A549 treated with CORT108297 at 1 μM for 4 hours (cell line): ENCODE measurements at places on chromosomes 16 and 17. TPM values are rescaled to one million over a fixed set of nuclear protein-coding genes. Genes with fewer than 3 reads are reported as not detected.

The CACNA1H gene
- 8.9 to 14.7 TPM (median 13.9 TPM) in 5 replicates for total RNA-seq

The TVP23A gene
- total RNA-seq, result 0.05 to 0.15 TPM (median 0.11 TPM) in 5 replicates

The MLKL gene
- total RNA-seq, result 26.8 to 36.6 TPM (median 28.1 TPM) in 5 replicates

The ENPP7 gene
- total RNA-seq, result not detected in 5 replicates

The NPIPA2 gene
- total RNA-seq, result 1.2 to 1.9 TPM (median 1.4 TPM) in 5 replicates

The NXN gene
- 22.3 to 27.3 TPM (median 26.6 TPM) in 5 replicates for total RNA-seq

The PLK1 gene
- total RNA-seq, result 150 to 186 TPM (median 167 TPM) in 5 replicates

The NUFIP2 gene
- 40.0 to 64.8 TPM (median 55.4 TPM) in 5 replicates for total RNA-seq

The MYH2 gene
- total RNA-seq, result not detected in 5 replicates
